ENCODE measurements at places on chromosomes 3 and 15.
A peak's percentile ranks its signal among the peaks of the same experiment; 100 is the strongest.

GRCh38 chr15:80660119-80660518 lies 35.0 kb upstream of the ABHD17C start:
- peak; percentile 57 for DNase-seq

- no peak for DNase-seq
Observed at GRCh38 chr3:177658354-177658753, 461.1 kb upstream of the TBL1XR1 start.

GRCh38 chr15:27057904-27058645 lies 87.1 kb downstream of the GABRG3 start:
- DNase-seq = no peak

- DNase-seq = no peak
Observed at GRCh38 chr3:53259427-53260259, 3.8 kb upstream of the TKT start.

- peak; percentile 84 for DNase-seq
Observed at GRCh38 chr15:81338170-81339007, 14.4 kb upstream of the STARD5 start.

DNA sequence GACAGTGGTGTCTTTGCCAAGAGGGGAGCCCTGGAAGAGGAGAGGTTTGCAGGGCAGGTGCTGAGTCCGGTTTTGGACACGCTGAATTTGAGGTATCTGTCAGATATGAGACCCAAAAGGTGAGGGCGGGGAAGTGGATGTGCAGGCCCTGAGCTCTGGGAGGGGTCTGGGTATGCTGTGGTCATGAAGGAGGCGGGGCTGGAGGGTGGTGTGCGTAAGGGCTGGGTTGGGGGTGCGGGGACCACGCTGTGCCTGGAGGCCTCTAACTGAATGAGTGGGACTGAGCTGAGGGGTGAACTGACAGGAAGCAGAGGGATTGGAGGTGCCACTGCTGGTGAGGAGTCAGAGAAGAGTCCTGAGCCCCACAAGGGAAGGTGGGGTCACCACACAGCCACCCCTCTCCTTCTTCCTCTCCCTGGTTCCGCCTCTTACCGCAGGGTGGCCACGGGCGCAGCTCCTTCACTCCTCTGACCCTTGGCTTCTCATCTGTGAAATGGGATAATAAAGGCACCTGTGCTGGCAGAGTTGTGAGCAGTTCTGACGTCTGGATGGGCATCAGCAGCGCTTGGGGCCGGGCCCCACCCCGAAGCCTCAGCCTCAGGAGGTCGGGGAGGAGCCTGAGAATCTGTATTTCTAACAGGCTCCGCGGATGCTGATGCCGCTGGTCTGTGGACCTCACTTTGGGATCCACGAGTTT lies 28.8 kb downstream of the PSTPIP1 start:
- no peak for DNase-seq

DNA sequence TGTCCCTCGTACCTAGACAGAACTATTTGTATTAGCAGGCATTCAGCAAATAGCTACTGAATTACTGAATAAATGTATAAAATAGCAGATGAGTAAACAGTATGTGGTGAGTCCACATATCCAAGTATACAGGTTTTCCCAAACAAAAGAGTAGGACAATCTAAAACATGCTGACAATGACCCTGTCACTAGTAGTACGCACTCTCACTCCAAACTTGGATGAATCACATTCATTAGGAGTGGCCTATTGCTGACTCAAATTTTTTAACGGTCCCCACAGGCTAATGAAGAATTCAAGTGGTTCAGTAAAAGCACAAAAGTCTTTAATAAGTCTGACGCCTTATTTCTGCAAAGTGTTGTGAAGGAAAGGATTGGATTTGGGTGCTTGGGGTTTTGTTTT lies 449.3 kb upstream of the THBS1 start:
- peak; percentile 81 for DNase-seq

DNA sequence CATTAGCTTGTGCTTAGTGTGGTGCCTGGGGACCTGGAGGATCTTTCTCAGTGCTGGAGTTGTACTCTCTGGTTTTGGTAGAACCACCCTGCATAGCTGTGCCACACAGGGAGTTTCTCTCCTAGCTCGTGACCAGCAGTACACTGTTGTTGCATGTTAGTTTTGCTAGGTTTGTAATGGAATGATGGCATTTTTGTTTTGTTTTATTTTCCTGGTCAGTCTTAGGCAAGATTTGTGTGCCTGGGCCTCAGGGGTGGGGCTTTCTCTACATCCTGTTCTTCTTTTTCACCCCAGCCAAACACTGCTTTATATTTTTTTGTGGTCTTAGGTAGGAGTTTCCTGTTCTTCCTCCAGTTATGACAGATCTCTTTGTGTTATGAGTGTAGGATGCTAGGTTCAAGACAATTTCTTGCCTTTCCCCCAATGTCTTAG lies 534.5 kb upstream of the KCNMB2 start:
- DNase-seq = no peak

DNA sequence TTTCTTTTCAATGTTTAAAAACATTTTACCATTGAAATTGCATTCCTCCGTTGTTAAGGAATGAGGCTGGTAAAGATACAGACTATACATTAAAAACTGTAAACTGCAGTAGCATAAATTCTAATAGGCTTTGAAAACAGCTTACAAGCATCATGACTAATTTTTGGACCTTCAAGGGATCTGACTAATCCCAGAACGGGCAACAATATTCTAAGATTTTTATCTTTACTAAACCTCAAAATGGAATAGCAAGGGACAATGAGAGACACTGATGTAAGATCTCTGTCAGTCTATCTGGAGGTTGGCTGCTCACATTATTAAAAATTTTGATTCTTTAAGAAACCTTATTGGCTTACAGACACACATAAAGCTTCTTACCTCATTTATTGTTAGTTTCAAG lies 74.7 kb downstream of the BTD start:
- no peak for DNase-seq

DNA sequence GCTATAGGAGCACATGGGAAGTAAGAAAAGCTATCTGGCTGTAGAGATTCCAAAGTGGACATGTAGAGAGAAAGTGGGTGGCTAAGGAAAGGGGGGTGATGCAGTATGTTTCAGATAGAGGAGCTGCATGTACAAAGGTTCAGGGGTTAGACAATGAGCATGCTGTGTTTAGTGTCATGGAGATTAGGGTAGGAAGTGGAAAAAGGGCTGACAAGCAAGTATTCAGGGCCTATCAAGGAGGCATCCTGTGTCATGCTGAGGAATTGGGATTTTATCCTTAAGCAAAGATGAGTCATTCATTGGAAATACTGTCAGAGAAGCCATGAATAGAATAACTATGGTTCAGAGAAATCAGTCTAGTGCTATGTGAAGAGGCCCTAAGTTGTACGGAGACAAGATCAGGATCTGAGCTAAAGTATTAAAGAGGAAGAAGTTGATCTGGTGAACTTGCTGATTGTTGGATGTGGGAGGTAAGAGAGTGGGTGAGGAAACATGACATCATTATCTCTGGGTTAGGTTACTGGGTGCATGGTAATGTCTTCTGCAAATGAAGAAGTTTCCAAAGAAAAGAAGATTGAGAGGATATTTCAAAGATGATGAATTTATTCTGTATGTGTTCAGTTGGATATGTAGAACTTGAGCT lies 176.7 kb upstream of the GOLIM4 start:
- DNase-seq = no peak

DNA sequence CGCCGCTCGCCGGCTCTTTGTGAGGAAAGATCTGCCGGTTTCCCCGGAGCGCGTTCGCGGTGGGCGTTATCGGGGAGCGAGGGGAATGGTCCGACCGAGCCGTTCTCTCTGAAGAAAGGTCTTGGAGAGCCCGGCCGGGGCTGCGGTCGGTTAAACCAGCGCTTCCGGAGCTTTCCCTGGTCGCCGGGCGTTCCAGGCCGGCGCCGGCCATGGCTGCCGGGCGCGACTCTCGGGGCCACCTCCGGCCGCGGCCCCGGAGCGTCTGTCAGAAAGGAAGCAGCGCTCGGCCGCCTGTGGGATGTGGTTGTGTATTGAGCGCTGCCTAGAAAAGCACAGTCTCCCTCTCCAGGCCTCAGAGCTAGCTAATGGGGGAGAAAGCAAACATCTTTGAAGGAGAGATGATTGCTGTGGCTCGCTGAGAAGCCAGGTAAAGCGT lies 731 bp downstream of the FYTTD1 start:
- peak; percentile 71 for DNase-seq

Measured in LHCN-M2 (cell line).